ENCODE measurements at places on chromosomes 2 and 18.

GRCh38 chr18:70423120-70423519, 134.3 kb downstream of the SOCS6 start:
- no peak for DNase-seq

DNA sequence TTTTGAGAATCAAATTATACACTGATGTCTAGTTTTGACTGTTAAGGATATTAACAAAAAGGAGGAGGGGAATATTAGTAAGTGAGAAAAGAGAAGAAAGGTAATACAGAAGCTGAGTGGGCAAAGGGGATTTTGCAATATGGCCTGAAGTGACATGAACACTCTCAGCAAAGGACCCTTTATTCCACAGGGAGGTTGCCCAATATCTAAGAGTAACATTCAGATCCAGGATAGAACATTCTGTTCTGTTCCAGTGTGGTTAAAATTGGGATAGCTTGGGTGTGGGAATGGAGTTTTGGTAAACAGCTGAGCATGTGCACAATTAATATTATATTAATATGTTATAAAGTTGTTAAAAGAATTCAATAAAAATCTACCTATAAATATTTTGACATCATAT, 120.1 kb downstream of the ZNF385B start:
- DNase-seq, result no peak

DNA sequence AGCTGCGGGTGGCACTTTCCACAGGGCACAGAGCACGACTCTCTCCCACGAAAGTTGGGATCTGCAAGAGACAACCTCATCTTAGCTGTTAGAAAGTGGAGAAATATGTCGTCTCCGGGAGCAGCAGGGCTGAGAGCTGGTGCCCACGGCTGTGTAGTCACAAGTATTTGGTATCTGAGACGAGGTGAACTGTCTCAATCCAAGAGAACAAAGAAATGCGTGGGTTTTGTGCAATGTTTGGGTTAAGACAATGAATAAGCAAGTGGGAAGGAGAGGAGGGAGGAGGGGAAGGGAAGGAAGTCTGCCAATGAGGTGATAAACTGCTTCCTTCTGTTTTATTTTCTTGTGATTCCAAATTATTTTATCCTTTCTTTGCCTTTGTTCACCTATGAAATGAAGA, 18.0 kb downstream of the DYTN start:
- DNase-seq, result peak; percentile 29

DNA sequence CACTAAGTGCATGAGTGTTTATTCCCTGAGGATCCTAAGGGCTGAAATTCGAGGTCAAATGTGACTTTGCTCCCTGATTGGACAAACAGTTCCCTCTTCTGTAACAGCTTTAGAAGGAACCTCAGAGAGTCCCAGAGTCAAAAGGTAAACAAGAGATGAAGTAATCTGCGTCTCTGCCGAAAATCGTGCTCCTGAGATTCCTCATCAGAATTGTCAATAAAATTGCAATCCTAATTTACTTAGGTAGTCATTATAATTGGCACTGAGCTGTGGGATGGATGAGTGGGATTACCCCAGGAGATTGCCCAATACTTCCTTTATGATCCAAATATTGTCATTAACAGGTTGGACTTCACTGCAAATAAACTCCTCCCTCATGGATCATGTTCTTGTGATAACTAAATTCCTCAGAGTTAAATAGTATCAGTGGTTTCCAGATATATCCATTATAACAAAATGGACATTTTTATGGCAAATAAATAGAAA, 907 bp upstream of the SUCLG1 start:
- no peak for DNase-seq

DNA sequence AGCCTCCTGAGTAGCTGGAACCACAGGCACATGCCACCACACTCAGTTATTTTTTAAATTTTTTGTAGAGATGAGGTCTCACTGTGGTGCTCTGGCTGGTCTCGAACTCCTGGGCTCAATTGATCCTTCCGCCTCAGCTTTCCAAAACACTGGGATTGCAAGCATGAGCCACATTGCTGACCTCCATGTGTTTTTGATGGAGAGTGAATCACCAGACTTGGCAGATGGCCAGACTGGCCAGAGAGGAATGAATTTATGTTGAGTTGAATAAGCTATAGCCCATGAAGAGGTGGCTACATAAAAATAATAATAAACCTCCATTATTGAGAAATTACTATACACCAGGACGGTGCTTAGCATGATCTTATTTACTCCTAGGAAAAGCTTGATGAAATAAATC, 91.5 kb downstream of the MREG start:
- DNase-seq, result no peak

GRCh38 chr2:162091325-162092007, 17.5 kb upstream of the DPP4 start:
- no peak for DNase-seq

DNA sequence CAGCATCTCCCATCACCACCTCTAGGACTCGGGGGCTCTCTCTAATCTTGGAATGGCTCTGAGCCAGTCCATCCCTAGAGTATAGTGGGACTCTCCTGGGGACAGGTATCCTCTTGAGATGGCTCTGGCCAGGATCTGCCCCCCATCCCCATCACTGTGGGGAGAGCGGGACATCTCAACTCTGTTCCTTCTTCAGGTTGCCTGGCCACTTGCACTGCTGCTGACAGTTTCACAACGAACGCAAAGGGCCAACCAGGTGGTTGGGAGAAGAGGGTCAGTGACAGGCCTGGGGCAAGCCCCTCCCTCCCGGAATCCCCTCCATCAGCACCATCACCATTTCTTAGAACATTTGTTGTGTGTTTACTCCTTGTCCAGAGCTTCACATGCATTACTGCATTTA, 62.6 kb downstream of the CIB4 start:
- DNase-seq, result no peak

GRCh38 chr2:115277366-115277765, 834.9 kb downstream of the DPP10 start:
- no peak for DNase-seq

DNA sequence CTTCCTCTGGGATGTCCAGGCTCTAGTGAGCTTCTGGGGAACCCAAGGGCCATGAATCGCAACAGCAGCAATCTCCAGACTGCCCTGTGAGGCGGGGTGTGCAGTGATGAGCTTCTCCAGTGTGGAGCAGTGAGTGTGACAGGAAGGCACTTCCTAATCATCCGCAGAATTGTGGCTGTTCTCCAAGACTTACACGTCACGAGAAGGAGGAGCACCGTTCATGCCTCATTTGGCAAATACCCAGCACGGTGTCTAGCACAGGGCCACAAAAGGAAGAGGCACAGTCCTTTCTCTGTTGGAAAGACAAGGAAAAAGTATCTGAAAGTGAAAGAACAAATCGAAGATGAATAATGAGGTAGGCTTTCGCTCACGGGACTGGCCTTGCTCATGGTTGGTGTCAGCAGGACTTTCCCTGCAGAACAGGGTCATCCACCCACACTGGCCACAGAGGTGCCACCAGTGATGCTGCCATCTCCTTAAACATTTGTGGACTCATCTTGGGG, 125.1 kb upstream of the HAAO start:
- DNase-seq, result peak; percentile 84

DNA sequence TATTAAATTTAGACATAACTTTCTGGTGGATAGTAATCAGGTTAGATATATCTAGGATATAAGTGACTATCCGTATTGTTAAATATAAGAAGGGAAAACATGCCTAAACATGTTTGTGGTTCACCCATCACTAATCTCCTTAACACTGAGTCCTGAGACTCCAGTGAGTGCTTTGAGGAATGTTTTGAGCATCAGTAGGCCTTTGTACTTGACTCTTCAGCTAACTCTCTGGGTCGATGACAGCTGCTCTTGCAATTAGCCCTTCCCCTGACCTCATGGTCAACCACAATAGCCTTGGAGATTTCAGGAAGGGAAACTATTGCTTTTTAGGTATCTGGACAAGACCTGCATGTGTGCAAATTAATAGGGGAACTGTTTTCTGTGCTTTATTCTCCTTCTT, 716.8 kb downstream of the EPHA4 start:
- DNase-seq, result no peak

- DNase-seq, result no peak
Measured at GRCh38 chr2:83470928-83471327, 988.2 kb downstream of the SUCLG1 start.

DNA sequence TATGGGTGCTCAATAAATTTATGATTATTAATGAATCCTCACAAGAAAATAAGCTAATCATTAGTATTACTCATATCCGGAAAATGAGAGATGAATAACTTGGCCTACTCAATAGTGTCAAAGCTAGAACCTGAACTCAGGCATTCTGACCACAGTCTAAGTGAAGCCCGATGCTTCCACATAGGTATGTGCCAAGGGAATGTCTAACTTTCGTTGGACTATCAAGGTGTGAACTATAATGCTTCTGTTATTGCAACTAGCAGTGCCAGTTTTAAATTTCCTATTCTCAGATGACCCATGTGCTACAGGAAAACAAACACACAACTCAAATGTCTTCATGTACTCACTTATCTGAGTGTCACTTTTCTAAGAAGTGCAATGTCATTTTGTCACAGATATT, 1.8 kb downstream of the BARD1 start:
- DNase-seq, result no peak

DNA sequence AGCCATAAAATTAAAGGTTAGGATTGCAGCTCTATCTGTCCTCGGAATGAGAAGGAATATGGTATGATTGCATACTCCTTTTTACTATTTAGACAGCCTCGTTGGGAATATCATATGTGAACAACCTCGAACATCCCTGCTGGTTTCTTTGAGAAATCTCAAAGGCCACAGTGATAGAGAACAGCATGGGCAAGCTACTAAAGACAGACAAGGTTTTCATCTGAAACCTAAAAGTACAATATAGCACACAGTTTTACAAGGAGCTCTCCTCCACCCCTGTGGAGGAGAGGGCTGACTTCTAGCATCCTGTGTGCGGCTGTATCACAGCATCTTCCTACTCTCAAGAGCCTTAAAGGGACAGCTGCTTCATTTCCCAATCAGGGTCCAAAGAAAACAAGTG, 104.3 kb downstream of the VWC2L start:
- no peak for DNase-seq

DNA sequence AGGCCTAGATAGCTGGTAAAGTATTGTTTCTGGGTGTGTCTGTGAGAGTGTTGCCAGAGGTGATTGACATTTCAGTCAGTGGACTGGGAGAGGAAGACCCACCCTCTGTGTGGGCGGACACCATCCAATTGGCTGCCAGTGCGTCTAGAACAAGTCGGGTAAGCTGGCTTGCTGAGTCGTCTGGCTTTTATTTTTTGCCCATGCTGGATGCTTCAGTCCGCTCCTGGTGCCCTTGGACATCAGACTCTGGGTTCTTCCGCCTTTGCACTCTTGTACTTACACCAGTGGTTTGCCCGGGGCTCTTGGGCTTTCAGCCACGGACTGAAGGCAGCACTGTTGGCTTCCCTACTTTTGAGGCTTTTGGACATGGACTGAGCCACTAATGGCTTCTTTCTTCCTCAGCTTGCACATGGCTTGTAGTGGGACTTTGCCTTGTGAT, 24.3 kb downstream of the DIS3L2 start:
- no peak for DNase-seq

DNA sequence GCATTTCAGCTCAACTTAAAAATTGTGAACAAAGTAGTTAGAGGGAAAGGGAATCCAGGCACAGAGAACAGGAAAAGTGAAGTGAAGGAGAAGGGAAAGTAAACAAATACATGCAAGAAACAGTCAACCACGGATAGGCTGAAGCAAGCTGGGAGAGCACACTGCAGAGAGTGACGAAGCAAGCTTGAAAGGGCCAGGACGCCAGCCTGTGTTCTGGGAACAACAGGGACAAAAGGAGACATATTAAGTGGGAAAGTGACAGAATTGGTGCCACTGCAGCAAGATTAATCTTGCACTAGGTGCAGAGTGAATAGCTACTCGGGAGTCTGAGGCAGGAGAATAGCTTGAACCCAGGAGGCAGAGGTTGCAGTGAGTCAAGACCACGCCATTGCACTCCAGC, 197.3 kb downstream of the SOX11 start:
- no peak for DNase-seq

- DNase-seq, result no peak
Measured at GRCh38 chr2:20562540-20563225, 88.2 kb downstream of the HS1BP3 start.

- DNase-seq, result no peak
Measured at GRCh38 chr2:173972636-173973035, 7.5 kb upstream of the SP3 start.

GRCh38 chr2:55156326-55156725, 75.8 kb downstream of the CLHC1 start:
- DNase-seq, result no peak

DNA sequence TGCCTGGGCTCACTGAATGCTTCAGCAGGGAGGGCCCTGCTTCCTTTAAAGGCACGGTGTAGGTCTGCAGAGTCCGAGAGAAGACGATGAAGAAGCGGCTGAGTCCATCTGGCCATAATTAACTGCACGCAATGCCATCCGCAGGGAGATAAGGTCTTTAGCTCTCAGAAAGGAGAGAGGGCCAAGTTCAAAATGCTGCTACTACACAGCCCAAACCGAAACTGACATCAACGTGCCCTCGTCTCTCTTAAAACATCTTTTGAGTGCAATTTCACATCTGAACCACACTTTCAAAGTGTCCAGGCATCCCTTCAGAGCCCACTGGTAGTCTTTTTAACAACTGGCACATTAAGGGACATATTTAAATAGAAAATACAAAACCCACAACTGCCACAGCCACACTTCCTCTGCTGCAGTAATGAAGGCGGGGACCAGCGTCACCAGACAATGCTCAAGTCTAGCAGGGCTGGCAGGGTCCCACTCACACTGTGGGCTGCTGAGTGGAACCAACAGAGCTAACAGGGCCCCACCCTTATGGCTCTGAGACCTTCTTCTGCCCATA, 35.8 kb downstream of the ST3GAL5 start:
- peak; percentile 64 for DNase-seq

DNA sequence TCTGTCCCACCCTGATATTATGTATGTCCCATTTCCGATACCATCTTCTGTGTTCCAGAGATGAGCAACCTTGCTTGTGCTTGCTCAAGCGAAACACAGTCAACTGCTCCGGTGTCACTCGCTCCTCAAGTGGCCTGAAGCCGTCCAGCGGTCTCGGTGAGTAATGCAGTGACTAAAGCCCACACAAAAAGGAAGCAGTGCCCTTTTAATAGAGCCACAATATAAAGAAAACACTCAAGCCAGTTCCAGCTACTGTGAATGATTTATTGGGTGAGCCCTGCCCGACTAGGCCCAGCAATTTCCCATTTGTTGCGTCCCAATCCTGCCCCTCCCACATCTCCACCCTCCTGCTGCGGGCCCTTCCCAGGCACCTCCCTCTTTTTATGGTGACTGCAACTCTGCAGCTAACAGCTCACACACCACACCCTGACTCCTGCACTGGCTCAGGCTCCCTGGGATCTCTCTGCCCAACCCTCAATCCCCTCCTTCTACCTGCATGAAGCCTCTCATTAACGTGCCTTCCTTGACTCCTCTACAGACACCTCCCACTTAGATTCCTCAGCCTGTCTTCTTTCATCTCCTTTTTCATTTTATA, 44.2 kb upstream of the DSC1 start:
- peak; percentile 94 for DNase-seq

- no peak for DNase-seq
Measured at GRCh38 chr2:233449921-233450863, 95.9 kb downstream of the DGKD start.

- DNase-seq, result no peak
Measured at GRCh38 chr2:157903626-157904025, 27.5 kb upstream of the ACVR1 start.

- no peak for DNase-seq
Measured at GRCh38 chr2:95061601-95062183, 36.2 kb downstream of the MAL start.

- DNase-seq, result no peak
Measured at GRCh38 chr2:121368836-121369235, 83.8 kb upstream of the TFCP2L1 start.

GRCh38 chr2:27838502-27838901, 51.7 kb downstream of the RBKS start:
- no peak for DNase-seq

- no peak for DNase-seq
Measured at GRCh38 chr18:8260319-8260718, 348.9 kb upstream of the RAB12 start.

All from inflammatory macrophage treated with lipopolysaccharide for 4 hours (primary cell).